Activated T-cell treated with anti-CD3 and anti-CD28 coated beads, Interleukin-2, amount 50 U/mL, for 48 hours (primary cell): ENCODE measurements at places on chromosomes 1 and 21.

- no peak for DNase-seq
These were observed 23.8 kb downstream of the MARK1 start for GRCh38 chr1:220551718-220552117.

DNA sequence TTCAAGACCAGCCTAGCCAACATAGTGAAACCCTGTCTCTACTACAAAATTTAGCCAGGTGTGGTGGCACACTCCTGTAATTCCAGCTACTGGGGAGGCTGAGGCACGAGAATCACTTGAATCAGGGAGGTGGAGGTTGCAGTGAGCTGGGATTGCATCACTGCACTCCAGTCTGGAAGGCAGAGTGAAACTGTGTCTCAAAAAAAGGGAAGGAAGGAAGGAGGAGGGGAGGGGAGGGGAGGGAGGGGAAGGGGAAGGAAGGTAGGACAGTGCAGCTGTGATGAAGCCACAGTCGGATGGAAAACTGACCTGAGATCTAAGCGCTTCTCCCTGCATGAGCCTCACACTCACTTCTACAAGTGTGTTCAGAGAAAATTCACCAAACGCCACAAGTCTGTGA is 22.0 kb upstream of the FHAD1 start:
- no peak for DNase-seq

- no peak for DNase-seq
These were observed 36.6 kb downstream of the DEGS1 start for GRCh38 chr1:224219612-224220059.

- DNase-seq, result no peak
These were observed 137.2 kb downstream of the PCNX2 start for GRCh38 chr1:233158322-233158721.

DNA sequence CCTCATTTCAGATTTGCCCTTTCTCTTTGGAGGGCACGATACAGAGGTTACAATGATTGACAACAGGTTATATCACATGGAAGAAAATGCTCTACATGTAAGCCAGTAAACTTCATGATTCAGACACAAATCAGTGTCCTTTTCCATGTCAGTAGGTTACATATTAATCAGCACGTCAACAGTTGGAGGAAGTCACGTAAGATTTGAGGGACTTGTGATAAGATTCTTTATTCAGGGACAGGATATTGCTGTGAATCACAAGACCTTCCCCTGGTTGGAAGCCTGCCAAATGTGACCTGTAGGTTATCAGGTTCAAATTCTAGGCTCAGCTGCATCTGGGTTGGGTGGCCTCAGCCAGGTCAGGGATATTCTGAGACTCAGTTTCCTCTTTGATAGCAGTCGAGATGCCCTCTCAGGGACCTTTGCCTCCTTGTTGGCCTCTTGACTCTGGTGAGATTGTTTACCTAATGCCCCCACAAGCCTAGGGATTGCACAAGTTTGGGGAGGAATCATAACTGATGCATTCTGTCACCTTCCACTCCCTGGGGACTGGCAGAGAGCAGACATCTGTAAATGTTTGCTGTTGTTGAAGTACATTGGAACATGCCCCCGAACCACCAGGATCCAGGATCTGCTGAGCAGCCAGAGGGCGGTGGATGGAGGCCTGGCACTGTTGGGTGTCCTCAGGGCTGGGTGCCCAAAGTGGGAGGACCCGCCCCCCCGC is 31.9 kb downstream of the SERINC2 start:
- no peak for DNase-seq

- DNase-seq, result no peak
These were observed 135.4 kb downstream of the DISC1 start for GRCh38 chr1:231761747-231762541.
